T-helper 2 cell (primary cell): ENCODE measurements at places on chromosomes 12 and 14.

DNA sequence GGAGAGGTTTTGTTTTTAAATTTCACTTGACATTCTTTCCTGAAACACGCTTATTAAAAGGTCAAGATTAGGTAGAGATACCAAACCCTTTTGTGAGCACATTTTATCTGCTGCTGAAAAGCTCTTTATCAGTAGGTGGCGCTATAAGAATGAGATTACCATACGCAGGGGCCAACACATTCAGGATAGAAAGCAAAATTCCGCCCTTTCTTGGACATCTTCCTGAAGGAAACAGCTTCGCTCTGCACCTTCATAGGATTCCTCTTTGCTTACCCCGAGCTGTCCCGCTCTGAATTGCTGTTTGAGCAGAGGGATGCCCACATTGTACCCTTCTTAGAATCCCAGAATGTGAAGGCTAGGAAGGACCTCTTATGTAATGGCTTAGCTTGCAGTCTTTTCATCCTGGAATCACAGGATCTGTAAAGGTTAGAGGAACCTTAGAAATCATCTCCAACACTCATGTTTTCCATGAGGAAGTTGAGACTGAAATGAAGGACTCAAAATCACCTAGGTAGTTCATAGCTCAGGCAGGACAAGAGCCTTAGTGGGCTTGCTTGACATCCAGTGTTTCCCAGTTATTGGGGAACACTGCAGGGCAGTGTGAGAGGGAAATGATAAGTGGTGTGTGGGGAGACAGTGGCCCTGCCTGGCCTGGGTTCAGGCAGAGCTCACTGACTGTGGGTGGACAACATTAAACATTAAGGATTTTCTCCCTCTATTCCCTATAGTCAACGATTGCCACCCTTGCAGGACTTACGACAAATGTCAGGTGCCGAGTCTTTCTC lies 38.7 kb upstream of the CRY1 start:
- DNase-seq = peak; percentile 31

- DNase-seq = no peak
These were observed 616.3 kb downstream of the LRFN5 start for GRCh38 chr14:42222924-42223471.

GRCh38 chr12:50057896-50058670 lies 687 bp downstream of the ASIC1 start:
- DNase-seq = no peak

GRCh38 chr12:119992129-119992705 lies 3.2 kb downstream of the BICDL1 start:
- no peak for DNase-seq

GRCh38 chr12:101745481-101745880 lies 6.2 kb upstream of the SYCP3 start:
- no peak for DNase-seq

DNA sequence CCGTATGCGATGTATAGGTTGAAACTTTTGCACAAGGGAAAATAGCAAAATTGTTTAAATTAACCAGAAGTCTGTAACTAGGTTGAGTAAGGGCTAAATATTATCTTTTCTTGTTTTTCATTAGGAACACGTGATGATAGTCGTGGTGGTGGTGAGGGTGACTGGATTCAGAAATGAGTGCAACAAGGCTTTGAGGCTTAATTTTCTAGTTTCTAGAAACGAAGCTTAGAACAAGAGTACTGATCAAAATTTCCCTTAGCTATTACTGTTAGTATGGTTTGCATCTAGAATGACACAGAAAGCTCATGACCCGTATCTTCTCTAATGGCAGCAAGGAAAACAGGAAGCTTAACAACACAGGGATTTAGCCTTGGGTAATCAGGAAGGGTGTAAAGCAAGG lies 7.0 kb downstream of the SLIRP start:
- DNase-seq = no peak

DNA sequence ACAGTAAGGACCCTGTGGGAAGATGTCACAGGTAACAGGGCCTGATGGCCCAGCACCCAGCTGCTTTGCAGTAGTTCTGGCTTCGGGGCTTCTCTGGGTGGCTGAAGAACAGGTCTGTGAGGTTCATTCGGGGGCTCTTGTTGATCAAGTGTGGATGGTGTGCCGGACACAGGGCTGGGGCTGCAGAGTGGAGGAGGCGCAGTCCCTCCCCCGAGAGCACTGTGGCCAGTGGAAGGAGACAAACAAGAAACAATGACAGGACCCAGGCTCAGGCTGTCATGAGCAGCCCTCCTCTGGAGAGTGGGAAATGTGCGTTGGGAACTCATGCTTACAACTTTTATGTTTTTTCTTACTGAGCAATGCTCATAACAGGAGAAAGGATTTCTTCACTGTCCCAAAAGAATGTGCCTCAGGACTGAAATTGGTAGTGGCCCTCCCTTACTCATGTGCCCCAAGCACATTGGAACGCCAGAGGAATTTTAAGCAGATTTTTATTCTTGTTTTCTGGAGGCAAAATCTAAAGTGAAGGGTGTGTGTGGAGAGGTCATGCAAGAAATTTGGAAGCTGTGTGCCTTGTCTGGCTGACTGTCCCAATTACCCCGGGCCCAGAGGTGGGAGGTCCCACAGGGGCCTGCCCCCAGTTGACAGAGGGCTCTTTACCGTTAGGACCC lies 233.8 kb downstream of the CACNA1C start:
- no peak for DNase-seq

- no peak for DNase-seq
These were observed 4.9 kb upstream of the WASHC4 start for GRCh38 chr12:105102673-105103072.

GRCh38 chr12:120581998-120582397 lies 796 bp upstream of the POP5 start:
- DNase-seq = no peak

DNA sequence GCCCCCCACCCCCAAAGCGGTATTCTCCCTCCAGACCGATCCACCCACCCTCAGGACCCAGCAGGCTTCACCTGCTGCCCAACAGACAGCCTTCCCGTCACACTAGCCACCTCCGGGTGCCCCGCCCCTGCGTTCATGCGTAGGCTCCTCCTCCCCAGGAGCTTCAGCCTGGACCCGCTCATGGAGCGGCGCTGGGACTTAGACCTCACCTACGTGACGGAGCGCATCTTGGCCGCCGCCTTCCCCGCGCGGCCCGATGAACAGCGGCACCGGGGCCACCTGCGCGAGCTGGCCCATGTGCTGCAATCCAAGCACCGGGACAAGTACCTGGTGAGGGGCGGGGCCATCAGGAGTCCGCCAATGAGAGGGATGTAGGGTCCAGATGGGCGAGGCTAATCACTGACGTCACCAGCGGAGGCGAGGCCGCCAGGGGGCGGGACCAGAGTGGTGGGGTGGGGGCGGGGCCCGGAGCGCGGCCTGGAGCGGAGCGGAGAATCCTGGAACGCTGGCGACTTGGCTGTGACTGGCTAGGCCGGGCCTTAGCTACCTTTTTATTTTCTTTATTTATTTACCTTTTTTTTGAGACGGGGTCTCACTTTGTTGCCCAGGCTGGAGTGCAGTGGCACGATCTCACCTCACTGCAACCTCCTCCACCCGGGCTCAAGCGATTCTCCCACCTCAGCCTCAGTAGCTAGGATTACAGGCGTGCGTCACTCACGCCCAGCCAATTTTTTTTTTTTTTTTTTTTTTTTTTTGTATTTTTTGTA lies 4.4 kb downstream of the TNS2 start:
- DNase-seq = peak; percentile 85

DNA sequence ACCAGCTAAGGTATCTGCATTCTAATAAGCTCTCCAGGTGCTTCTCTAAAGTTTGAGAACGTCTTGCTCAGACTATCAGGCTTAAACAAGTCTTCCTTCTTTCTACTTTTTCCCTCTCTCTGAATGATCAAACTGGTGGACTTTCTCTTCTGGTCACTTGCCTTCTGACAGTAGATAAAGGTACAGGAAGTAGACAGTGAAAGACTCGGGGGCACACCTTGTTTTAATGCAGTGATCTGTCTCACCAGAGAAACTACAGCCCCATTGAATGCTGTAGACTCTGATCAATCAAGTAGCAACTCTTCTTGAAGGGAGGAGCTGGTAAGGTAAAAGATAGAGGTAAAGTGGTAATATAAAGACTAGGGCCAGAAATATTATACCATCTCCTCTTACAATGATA lies 48.1 kb upstream of the ATXN7L3B start:
- DNase-seq = no peak

DNA sequence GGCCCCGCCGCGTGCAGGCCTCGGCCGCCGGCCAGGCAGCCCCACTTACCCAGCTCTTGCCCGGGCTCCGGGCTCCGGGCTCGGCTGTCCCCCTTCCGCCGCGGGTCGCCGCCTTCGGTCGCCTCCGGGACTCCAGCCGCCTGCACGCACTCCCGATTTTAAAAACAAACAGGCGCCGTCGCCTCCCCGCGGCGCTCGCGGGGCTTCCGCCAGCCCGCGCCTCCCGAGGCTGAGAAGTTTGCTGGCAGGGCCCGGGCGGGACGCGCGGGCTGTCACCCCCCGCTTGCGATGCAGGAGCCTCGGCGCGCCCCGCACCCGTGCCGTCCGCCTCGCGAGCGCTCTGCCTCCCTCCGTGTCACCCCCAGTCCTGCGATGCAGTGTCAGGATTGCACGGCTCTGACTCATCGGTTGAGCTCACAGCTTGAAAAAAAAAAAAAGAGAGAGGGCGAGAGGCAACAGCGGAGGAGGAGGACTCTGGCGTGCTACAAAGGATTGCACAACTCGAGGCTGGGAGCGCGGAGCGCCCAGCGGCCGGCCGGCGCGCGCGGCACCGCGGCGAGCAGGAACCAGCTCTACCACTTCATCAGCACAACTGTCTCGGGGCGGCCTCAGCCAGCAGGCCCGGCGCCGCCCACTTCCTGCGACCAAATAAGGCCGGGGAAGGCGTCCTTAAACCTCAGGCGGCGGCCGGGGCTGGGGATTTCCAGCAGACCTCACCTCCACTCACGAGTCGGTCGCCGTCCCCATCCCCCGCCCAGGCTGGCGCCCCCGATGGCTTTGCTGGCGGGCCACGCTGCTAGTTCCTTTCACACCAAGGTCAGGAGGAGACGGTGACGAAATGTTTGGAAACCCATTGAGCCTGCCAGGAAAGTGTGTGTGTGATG lies 45.8 kb upstream of the PNMA1 start:
- peak; percentile 98 for DNase-seq

- DNase-seq = peak; percentile 80
These were observed at the start of gene MLXIP for GRCh38 chr12:122078141-122079032. MLXIP (plus strand) TSS chr12:122078756; CDS start chr12:122078854, 98 bp downstream.

- no peak for DNase-seq
These were observed 20.7 kb downstream of the AHNAK2 start for GRCh38 chr14:104957146-104958113.

GRCh38 chr12:131408036-131408365 lies 302.9 kb upstream of the SFSWAP start:
- DNase-seq = no peak

DNA sequence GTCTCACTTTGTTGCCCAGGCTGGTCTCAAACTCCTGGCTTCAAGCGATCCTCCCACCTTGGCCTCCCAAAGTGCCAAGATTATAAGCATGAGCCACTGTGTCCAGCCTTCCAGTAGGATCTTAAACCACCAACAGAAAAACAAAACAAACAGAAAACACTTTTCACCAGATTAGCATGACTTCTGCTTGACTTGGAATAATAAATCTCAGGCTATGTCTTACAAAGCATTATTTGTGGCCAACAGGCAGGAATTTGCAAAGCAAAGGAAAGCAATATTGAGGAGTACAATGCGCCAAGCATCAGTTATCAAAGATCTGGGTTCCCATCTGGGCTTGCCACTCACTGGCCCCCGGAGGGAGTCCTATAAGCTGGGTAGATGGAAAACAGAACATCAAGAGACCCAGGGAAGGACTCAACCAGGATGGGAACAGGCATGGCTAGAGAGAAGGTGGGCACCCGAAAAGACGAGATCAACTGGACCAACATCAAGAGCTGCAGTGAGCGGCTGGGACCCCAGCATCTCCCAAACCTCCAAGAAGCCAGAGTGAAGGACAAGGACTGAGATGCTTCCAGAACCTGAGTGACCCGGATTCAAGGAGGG lies 101.2 kb downstream of the TMEM30B start:
- no peak for DNase-seq

DNA sequence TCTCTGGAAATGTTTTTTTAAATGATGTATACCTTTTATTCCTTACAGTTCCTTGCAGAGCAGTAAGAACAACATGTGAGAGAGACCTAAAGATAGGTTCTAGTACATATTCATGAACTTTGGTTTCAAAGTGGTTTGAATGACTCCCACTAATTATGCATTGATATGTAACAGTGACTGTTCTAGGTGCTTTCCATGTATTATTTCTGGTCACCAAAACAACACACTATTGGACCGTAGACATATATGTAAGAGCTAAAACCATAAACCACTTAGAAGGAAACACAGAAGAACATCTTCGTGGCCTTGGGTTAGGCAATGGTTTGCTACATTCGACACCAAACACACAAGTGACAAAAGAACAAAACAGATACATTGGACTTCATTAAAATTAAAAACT lies 37.9 kb downstream of the SOX5 start:
- DNase-seq = no peak

DNA sequence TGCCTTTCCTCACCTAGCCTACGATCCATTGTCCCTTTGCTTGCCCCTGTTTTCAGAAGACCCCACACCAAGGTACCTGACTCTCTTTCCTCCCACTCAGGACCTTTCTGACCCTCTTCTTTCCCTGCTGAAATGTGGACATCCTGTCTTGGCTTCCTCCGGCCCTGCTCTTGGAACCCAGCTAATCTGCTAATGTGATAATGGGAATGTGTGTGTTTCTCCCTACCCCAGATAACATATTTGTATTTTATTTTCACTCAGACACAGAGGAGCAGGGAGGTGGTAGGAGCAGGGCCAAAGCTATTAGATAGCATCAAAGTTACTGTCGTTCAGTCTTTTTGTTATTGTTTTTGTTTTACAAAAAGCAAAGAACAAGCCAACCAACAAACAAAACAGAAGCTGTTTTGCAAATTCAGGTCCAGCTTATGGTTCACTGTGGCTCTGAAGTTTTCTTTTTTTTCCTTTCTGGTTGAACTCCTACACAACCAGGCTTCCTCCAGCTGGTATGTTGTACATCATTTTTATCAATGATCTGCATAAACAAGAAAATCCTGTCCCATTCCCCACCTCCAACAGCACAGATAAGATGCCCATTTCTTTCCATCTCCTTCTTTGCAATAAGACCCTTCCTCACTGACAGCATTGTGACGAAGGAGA lies 137.3 kb downstream of the C12orf75 start:
- DNase-seq = no peak

GRCh38 chr12:108495054-108495453 lies 20.0 kb upstream of the FICD start:
- no peak for DNase-seq
